ENCODE measurements at places on chromosomes 6 and 20.

DNA sequence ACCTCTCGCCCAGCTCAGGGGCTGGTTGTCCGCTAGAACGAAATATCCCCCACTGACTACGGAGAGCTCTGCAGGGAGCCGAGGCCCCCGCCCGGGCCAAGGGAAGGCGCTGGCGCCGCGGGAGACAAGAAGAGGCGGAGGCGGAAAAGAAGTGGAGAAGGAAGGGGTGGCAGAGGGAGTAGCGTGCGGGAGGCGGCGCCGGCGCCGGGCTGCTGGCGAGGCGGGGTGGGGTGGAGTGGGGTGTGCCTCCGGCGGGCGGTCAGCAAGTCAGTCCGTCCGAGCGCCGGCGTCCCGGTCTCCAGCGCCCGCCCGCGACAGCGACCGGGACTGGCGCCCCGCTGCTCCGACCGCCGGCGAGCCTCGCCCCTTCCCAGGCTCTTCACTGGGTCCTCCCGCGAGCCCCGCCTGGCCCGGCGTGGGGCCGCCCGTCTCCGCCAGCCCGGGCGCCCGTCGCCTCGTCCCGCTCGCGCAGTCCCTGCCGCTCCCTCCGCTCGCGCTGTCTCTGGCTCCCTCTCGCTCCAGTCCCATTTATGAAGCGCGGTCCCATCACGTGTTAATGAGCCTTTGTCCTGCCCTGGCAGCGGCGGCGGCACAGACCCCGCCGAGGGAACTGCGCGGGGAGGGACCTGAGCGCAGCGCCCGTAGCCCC is at the start of gene CNR1:
TSS of gene CNR1 (minus strand) at position 504 of the 649 bp plus-strand sequence. CDS start 21,073 bp downstream, outside the sequence.
- DNase-seq = peak; percentile 40

DNA sequence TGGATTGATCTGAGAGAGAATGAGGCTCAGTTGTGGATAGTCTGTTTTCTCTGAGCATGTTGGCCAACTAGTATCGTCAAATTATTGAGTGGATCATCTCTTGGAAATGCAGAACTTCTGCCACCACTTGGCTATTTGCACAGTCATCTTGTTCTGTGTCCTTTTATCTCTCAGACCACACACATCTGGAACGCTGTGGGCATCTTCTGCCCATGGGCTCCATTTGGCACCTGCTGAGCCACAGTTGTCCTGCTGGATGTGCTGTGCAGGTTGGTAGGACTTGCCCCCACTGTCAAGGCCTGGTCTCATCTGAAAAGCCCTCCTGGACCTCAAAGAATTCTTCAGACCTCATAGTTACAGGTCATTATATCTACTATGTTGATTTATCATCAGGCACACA is 16.7 kb upstream of the C20orf144 start:
- DNase-seq = no peak

DNA sequence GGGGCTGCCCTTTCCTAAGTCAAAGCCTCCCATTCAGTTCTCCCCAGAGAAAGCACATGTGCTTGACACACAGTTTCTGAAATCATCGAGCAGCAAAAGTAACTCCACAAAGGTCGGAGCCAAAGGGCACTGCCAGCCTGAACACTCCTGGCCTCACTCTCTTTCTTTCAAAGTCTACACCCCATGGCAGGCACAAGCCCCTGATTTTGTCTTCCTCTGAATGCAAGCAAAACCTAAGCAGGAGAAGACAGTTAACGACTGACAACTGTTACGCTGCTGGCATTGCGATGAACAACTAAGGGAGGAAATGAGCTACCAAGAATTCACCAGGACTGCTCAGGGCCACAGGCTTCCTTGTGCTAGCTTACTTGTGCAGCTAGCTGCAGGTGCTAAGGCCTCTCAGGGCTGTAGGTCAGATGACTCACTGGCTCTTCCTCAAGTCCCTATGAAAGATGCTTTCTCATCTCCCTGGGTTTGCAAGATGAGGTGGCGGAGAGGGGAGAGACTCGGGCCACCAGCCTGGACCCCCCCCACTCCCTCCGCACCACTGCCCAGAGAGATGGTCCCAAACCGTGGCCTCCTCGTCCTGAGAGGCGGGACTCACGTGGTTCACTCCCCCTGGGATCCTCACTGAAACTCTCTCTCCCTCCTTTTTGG is 208.2 kb downstream of the DLL1 start:
- no peak for DNase-seq

GRCh38 chr6:1328129-1328800 is 16.4 kb downstream of the FOXQ1 start:
- no peak for DNase-seq

GRCh38 chr6:150038202-150039062 is 13.1 kb upstream of the RAET1L start:
- DNase-seq = no peak

DNA sequence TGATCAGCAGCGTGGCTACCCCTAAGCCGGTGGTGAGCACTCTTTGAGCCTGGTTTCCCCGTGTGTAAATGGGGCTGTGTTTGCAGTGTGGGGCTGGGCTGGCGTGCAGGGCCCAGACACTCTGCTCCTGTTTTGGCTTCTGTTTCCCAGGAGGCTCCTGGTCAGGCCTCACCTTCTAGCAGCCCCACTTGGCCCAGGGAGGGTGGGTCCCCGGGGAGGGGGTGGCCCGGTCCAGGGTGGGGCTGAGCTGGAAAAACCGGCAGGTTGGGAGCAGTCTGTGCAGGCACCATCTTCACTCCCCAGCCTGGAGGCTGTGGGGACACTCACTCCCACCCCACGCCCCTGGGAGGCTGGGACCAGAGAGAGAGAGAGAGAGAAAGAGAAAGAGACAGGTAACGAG is 25.3 kb downstream of the CEBPB start:
- DNase-seq = no peak

DNA sequence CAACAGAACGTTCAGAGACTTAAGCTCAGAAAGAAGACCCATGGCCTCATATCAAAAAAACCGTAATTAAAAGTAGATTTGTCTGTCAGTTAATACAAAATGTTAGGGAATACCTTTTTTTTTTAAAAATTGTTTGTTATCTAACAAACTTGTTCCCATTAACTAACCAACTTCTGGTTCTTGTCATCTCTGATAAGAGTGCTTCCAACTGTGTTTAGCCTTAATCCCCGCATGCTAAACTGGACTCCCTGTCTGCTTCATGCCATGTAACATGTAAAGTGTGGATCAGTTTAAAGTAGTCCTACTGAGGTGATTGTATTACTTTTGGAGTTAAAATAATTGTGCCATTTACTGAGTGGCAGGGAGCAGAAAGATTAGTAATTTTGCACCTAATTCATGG is 6.3 kb downstream of the JARID2 start:
- no peak for DNase-seq

- DNase-seq = no peak
Observed at GRCh38 chr6:71727632-71728294, 158.6 kb upstream of the RIMS1 start.

GRCh38 chr6:19880066-19880465 is 42.9 kb downstream of the ID4 start:
- DNase-seq = peak; percentile 90

GRCh38 chr6:153150371-153150751 is 19.3 kb upstream of the RGS17 start:
- DNase-seq = no peak

GRCh38 chr20:57219071-57219677 is 47.3 kb downstream of the BMP7 start:
- no peak for DNase-seq

- DNase-seq = no peak
Observed at GRCh38 chr6:148309301-148309700, 33.3 kb upstream of the SASH1 start.

GRCh38 chr20:60258255-60258863 is 300.1 kb downstream of the CDH26 start:
- no peak for DNase-seq

GRCh38 chr6:102085257-102085656 is 691.7 kb downstream of the GRIK2 start:
- DNase-seq = no peak

DNA sequence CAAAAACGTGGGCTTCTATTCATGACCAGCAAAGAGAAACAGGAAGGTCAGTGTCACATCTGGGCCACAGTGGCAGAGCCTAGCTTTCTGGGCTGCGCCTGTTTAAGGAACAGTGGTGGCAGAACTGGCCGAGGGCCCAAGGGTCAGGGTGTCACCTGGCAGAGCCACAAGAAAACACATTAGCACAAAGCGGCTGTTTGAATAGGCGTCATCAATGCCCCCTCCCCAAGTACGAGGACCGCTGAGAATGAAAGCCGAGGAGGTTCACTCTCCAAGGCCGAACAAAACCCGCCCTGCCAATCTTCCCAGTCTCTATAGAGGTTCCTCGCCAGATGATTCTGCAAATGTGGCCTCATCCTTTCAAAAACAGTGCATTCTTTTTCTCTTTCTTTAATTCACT is 125.2 kb upstream of the TRAF3IP2 start:
- no peak for DNase-seq

GRCh38 chr6:77715588-77715987 is 62.7 kb downstream of the MEI4 start:
- no peak for DNase-seq

DNA sequence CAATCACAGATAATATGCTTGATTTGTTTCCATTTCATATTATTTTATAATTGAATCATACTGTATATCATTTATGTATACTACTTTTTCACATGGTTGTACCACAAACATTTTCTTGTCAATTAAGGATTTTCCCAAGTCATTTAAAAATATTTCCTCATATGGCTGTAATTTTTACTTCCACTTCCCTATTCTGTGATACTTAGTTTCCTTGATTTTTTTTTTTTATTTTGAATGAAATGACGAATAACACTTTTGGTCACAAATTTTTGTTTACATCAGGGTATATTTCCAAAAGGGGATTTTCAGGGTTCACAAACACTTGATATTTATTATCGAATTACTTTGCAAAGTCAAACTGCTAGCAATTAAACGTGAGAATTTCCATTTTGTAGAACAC is 515.6 kb downstream of the KIF16B start:
- no peak for DNase-seq

- no peak for DNase-seq
Observed at GRCh38 chr6:7147051-7147671, 39.4 kb downstream of the RREB1 start.

GRCh38 chr6:43977404-43978111 is 149.7 kb downstream of the MRPL14 start:
- DNase-seq = no peak

DNA sequence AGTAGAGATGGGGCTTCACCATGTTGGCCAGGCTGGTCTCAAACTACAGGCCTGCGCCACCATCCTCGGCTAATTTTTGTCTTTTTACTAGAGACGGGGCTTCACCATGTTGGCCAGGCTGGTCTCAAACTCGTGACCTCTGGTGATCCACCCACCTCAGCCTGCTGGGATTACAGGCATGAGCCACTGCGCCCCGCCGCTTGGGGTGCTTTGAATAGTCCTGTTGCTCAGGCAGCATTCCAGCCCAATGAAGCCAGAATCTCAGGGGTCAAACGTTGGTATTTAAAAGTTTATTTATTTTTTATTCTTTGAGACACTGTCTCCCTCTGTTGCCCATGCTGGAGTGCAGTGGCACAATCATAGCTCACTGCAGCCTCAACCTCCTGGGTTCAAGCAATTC is 11.3 kb downstream of the MOCS3 start:
- no peak for DNase-seq

- DNase-seq = no peak
Observed at GRCh38 chr6:14450133-14450504, 332.5 kb downstream of the CD83 start.

DNA sequence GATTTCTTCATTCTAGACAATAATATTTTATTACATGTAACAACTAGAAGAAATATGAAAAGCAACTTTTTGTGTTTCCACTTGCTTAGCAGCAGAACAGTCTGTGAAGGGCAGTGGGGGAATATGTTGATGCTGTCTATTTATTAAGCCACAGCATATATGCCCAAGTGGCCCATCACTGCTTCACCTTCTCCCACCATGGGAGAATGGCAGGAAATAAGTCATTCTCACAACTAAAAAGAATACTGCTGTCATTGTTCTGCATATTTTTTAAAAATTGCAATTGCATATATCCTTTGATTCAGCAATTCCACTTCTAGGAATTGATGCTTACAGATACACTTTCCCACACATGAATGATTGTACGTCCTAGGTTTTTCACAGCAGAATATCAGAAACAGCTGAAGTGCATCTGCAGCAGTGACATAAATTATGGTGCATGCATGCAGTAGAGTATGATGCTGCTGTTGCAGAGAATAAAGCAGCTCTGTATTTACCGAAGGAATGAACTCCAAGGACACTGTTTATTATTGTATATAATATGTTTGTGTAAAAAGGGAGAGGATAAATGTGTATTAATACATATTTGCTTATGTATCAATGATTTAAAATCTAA is 26.8 kb downstream of the KIF3B start:
- DNase-seq = no peak

- no peak for DNase-seq
Observed at GRCh38 chr20:61404303-61404702, 152.2 kb downstream of the CDH4 start.

- DNase-seq = no peak
Observed at GRCh38 chr6:24959319-24959718, 23.6 kb upstream of the RIPOR2 start.

DNA sequence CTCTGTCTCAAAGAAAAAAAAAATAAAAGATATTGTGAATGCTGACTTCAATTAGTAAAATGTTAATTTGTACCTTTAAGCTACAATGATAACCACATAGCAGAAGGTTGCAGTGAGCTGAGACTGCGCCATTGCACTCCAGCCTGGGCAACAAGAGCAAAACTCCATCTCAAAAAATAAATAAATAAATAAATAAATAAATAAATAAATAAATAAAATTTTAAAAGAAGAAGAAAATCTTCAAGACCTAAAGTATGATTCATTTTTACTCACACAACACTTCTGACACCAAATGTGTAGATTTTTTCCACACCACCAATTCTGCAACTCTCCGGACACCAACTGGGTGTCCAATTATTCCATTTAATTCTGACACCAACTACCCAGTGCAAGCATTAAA is 28.8 kb upstream of the MBOAT1 start:
- DNase-seq = no peak

Measured in DMS79 treated with DMSO at 0.1 percent for 48 hours (cell line).